Activated T-helper 2 cell treated with anti-CD3 and anti-CD28 coated beads, Interferon-gamma antibody, Interleukin-2, Interleukin-4, amounts not matched to agents 10 μg/mL and 5 μg/mL and 100 μg/mL, durations not matched to agents 14 hours and 24 hours and 36 hours (primary cell): ENCODE measurements at places on chromosomes 11 and 22.

DNA sequence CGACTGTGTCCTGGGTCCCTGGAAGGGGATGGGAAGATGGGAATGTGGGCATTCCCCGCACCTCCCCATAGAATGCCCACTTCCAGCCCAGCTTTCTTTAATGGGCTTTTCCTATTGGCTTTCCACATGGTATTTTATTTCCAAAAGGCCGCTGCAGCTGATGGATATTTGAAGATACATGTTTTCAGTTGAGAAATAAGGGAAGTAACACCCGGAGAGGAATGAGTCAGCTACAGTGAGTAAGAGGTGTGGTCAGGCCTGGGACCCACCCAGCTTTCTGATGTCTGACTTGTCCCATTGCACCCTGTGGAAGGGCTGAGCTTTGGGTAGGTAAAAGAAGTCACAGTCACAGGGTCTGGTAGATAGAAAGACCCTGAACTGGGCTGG, 476.9 kb downstream of the MIAT start:
- no peak for DNase-seq

DNA sequence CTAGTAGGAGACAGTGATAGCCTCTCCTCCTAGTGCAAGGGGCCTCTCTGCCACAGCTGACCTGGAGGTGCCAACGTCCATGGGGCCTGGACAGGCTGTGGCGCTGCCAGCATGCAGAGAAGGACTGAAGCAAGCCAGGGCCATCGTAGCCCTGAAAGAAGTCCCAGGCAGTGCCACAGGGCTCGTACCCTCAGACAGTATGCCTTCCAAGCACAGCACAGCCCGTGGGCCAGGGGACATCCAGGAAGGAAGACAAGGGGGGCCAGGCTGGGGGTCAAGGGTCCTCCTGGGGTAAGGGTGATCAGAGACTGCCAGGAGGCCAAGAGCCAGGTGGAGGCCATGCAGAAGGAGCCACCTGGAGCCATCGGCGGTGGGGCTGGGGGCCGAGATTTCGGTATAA, 20.4 kb upstream of the MOB2 start:
- no peak for DNase-seq

GRCh38 chr11:6733326-6734275, 38.2 kb downstream of the OR2AG2 start:
- DNase-seq = no peak

DNA sequence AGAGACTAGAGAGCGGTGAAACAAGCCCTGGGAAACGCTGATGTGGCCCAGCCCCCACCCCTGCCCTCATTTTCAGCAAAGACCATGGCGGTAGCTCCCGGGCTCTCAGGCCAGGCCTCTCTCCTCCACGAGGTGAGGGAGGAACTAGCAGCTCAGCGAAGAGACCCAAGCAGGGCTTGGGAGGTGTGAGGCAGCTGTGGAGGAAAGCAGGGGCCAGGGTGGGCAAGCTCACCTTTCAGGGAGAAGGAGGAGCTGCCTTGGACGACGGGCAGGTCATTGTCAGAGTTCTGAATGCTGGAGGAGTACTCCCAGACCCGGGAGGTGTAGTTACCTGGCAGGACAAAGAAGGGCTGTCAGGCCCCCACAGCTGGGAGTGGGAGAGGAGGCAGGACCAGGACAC, 19.9 kb downstream of the TRIM29 start:
- no peak for DNase-seq
